ENCODE measurements at places on chromosomes 6 and 20.

- DNase-seq: no peak
Observed at GRCh38 chr6:44219053-44219814, 2.5 kb downstream of the MYMX start.

- no peak for DNase-seq
Observed at GRCh38 chr6:90251295-90251992, 45.2 kb downstream of the BACH2 start.

DNA sequence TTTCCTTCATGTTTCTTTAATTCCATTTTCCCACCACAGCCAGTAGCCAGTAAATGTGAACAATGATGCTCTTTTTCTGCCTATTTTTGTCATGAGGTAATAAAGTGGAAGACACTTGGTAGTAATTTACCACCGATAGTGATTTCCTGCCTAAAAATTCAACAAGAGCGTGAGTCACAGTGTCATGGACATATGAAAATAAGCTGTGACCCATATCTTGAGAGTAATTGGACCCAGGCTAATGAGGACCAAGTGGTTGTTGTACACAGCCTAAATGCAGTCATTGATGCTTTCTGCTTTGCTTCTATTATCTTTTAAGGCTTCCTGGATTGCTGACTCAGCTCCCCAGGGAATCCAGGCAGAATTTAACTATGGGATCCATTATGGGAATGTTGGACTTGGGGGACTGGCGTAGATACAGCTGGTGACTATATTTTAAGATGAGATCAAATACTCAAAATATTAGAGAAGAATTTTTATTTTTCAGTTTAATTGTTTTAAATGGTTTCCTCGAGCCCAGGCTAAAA, 265.9 kb upstream of the FERMT1 start:
- DNase-seq: no peak

GRCh38 chr20:23152308-23152892, 66.3 kb upstream of the CD93 start:
- DNase-seq: no peak

DNA sequence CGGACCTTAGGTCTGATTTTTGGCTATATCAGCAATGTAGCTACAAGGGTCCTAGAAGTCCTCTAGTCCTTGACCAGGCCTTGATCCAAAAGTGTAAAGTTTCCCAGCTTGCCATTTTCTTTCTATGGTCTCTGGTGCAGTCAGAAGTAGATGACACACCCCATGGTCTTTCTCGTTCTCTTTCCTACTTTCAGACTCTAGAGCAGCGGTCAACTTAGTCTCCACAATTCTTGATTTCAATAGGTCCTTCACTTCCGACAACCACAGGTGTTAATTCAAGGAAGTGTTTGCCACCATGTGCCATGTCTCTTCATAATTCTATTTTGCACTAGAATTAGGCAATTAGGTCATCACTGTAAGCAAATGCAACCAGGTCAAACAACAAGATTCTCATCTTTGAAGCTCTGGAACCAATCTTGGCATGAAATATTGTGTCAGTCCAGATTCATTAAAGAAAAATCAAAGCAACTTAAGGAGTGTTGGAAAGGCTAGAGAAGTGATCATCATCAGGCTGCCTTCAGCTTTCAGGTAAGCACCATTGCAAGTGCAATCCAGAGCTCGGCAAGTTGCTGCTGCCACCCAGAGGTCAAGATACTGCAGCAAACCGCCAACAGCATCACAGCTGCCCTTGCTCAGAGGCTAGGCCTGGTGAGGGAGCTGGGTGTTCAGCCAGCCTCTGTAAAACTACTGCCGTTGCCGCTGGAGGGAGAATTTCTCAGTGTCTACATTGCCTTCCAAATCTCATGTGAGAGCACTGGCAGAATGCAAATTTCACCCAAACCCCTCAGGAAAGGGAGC, 5.6 kb upstream of the SYNE1 start:
- no peak for DNase-seq

DNA sequence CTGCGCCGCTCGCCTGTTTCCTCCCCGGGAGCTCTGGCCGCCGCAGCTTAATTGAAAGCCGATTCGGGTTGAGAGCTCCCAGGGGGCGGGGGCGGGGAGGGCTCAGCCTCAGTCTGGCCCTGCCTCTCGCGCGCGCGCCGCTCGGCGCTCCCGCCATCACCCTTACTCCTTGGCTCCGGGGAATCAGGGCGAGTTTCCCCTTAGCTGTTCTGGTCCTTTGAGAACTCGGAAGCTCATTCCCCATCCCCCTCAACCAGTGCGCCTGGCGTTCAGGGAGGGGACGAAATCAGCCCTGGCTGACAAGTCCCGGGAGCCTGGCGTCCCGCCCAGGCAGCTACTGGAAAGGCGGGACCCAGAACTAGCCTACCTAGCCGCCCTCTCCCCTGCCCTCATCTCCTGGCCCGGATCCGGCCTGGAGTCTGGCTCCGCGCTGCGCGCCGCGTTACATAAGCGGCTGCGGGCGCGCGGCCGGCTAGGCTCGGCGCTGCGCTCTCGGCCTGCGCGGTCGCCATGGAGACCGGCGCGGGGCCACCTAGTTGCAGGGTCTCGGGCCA, 2.8 kb downstream of the SLC12A5 start:
- DNase-seq: no peak

DNA sequence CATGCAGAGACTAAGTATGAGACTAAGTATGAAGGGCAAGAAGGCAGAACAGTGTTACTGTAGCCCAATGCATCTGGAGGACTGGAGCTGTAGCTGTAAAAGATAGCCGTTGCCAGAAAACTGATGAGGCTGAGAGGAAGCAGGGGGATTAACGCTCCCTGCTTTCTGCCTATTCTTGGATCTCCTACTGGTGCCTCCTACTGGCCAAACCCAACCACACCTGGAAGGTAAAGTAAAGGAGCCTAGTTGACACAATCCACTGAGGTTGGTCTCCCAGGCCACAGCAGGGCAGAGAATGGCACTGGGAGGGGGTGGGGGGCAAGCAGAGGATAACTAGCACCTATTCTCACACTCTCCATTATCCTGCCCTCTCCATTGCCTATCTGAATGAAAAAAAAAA, 105.0 kb upstream of the MRPS10 start:
- DNase-seq: no peak

DNA sequence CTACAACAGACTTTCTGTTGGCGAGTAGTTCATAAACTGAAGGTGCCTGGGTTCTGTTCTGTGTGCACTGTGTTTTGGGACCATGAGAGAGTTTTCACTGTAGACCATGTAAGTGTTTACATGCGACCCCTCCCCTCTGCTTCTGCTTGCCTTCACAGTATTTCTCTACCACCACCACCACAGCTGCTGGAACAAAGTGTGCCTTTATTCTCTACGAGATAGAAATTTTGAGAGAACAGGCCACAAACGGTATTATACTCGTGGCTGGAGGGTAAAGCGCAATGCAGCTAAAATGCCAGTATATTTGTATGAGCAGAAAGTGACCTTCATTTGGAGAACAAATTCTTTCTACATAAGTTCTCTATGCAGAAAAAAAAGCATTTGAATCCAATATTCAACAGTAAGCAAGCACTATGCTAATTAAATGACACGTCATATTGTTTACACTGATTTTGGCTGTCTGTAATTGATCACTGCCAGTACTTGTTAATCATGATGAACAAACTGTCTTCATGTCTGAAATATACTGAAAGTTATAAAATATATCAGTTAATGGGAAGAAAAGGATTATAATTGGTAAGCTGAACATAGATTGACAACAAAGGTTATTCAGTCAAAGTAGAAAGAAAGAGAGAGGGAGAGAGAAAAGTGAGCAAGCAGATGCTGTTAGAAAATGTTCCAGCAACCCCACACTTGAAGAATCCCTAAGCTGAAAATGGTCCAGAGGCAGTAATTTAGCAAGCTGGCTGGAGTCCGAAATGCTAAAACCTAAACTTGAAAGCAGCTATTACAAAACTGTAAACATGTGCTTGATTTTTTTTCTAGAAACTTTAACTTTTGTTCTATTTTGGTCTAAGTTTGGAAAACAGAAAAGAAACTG, 8.8 kb downstream of the CLDN20 start:
- no peak for DNase-seq

DNA sequence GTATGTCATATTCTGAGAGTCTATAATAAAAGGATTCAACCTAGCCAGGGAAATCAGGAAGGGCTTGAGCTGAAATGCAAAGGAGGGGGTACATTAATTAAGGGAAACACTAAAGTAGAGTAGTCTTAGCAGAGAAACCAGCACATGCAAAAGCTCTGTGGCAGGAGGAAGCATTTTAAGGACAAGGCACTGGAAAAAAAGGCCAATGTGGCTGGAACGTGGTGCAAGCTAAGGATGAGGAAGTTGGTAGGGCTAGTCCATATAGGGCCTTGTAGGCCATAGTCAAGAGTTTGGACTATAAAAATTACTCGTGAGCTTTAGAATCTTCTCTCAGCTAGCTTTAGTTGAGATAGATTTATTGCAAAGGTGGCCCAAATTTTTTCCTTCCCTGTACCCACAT, 75.2 kb upstream of the TOP1 start:
- no peak for DNase-seq

GRCh38 chr20:20085812-20086211, 33.5 kb downstream of the CFAP61 start:
- no peak for DNase-seq

DNA sequence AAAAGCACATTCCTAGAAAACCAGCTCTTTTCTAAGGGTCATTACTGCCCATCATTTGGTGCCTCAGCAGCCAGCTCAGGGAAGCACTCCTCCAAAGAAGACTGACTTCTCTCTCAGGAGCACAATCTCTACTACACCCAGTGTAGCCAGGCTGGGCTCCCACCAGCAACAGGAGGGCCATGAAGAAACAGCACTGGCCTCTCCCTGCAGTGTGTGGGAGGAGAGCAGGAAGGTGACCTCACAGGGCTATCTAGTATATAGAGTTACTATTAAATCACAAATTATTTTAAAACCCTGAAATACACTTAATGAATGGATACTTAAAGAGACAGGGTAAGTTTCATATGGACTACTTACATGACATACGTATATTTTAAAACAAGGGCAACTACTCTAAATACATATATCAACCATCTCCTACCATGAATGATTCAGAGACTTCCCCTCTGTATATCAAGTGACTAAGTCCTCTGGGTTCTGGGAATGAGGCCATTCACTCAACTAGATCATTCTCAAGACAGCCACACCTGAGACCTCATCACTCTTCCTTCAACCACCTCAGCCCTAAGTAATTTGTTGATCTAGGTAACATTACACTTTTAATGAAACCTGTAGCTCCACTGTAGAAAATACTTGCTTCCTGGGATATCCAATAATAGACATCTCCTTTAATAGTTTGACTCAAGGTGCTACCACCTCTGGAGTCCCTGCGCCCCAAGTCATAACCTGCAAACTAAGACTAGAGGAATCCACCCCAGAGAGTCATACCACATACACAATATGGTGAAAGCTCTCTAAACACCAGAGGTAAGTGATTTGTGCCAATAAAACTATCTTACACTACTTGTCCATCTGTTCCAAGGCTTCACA, 25.2 kb downstream of the TBX18 start:
- no peak for DNase-seq

- no peak for DNase-seq
Observed at GRCh38 chr6:136303516-136303915, 13.9 kb upstream of the BCLAF1 start.

GRCh38 chr6:85372188-85372914, 77.5 kb upstream of the NT5E start:
- no peak for DNase-seq

- no peak for DNase-seq
Observed at GRCh38 chr20:24034820-24035219, 46.2 kb upstream of the GGTLC1 start.

GRCh38 chr6:28988536-28989311, 16.4 kb downstream of the ZNF311 start:
- peak; percentile 69 for DNase-seq

DNA sequence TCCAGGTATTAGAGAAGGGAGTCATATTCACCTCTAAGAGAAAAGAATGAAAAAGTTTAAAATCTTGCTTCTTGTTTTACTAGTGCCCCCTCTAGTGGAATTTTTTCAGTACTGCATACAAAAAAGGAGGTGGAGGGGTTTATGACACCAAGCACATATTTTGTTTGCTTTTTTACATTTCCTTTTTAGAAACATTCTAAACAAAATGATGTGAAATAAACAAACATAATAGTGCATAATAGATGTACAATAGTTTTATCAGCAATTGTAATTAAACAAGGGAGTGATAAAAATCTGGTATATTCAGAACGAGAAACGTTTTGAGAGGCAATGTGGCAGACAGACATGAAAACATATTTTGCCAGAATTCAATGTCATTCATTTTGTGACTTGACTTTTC, 111.0 kb upstream of the TFAP2D start:
- no peak for DNase-seq

DNA sequence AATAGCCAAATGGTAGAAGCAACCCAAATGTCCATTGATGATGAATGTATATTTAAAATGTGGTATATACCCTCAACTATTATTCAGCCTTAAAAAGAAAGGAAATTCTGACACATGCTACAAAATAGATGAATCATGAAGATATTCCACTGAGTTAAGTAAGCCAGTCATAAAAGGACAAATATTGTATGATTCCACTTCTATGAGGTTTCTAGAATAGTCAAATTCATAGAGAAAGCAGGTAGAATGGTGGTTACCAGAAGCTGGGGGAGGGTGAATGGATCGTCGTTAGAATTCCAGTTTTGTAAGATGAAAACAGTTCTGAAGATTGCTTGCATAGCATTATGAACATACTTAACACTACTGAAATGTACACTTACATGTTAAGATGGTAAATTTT, 214.3 kb upstream of the MYLIP start:
- peak; percentile 16 for DNase-seq

- DNase-seq: no peak
Observed at GRCh38 chr6:43061861-43062260, 2.4 kb downstream of the KLC4 start.

GRCh38 chr20:35269055-35269781, 8.7 kb downstream of the MMP24OS start:
- peak; percentile 38 for DNase-seq

- DNase-seq: no peak
Observed at GRCh38 chr6:106385530-106385929, 25.0 kb downstream of the CRYBG1 start.

GRCh38 chr20:49237531-49237930, 18.3 kb downstream of the DDX27 start:
- DNase-seq: no peak

DNA sequence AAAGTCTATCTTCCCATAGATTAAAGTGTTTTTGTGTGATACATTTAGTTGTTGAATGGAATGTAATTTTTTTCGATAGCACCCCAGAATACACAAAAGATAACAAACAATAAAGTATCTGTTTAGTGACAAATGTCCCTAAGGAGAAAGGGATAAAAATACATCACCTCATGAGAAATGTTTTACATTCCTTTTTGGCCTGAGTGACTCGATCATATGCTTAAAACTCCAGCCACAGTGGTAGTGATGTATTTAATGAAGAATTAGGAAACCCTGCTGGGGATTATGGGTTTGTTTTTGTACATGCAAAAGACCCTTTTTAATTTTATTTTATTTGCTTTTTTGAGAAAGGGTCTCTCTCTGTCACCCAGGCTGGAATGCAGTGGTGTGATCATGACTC, 4.3 kb upstream of the SGK1 start:
- DNase-seq: no peak

Measured in stimulated activated CD4-positive, alpha-beta T cell treated with anti-CD3 and anti-CD28 coated beads, Interleukin-12 subunit alpha, Interleukin-12 subunit beta, amount 100 ng/mL, for 48 hours (primary cell).